ENCODE measurements at places on chromosomes 3 and 15. TPM values are rescaled to one million over a fixed set of nuclear protein-coding genes. Genes with fewer than 3 reads are reported as not detected.
A peak's percentile ranks its signal among the peaks of the same experiment; 100 is the strongest.

- DNase-seq: no peak
These were observed 35.2 kb upstream of the FGD5 start for GRCh38 chr3:14783480-14784086.

Gene CCR9
- total RNA-seq: not detected

Gene SPTSSB
- total RNA-seq: 0.52 TPM

GRCh38 chr3:16427103-16427965, 86.2 kb downstream of the RFTN1 start:
- no peak for DNase-seq

- DNase-seq: no peak
These were observed 143.8 kb upstream of the IL12A start for GRCh38 chr3:159844801-159845261.

Gene CCR4
- total RNA-seq: not detected

Gene C2CD4A
- total RNA-seq: 0.10 TPM

DNA sequence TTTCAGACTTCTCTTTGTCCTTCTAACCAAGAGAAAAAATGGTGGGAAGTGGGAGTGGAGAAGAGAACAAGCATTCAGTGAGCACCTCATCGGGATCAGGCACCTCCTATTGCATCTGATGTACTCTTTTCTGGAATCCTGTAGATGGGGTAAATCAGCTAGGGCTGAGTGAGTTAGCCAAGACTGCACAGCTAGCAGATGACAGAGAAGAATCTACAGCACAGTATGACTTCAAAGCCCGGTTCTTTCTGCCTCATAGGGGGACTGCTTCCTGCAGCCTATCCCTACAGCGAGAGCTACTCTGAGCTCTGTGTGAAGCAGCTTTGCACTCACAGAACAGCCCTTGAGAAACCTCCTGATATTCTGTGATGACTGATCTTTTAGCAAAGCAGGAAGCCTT, 275.2 kb upstream of the MEIS2 start:
- no peak for DNase-seq

Gene SLC12A6
- total RNA-seq: 5.4 TPM

DNA sequence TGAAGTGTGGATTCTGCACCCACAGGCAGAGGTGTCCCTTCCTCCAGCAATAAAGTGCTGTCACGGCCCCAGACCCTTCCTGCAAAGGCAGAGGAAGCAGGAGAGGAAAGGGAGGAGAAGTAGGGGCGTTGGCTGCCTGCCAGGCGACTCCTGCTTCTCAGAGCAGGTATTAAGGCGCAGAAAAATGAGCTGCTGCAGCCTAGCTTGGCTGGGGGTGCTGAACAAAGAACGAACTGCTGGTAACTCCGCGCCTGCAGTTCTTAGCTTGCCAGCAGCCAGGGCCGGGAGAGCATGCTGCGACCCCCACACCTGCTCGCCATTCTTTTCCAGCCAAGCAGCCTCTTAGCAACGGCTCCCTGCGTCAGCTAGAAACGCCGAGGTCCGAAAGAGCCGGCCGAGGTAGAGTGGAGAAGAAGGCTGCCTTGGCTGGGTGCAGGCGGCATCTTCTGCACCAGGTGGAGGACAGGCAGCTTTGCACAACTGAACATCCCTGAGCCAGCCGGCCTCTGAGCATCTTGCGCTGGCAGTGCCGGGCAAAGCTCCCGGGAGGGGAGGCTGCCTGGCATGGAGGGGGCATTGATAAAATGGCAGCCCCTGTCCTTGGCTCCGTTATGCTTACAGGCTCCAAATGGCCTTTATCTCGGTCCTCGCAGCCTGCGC, 296.0 kb downstream of the MEX3B start:
- no peak for DNase-seq

DNA sequence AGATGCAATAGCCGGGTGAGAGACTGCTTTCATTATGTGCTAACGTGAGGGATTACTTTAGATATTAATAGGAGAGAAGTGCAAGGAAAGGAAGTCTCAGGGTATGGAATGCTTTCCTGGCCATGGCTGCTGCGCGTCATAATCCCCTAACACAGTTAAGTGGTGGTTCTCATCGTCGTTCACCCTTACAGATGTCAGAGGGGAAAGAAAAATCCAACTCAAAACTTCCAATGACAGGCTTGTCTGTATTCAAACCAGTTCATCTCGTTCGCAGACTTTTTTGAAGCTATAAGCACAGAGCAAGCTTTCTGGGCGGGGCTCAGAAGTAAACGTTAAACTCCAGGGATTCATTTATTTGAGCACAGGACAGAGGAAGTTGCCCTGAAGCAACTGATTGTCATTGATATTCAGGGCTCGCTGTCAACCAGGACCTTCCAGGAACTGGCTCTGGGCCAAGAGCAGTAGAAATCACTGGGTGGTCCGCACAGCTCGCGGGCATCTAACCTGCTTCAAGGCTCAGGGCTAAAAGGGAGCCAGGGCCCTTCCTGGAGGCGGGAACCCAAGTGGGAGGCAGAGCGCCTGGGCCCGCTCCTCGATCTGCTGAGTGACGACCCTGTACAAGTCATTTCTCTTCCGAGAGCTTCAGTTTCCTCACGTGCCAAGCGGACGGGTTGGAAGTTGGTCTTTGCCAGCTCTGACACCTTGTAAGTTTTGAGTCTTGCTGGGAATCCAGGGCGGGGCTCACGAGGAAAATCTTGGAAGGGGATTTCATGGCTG, 1.1 kb upstream of the LPP start:
- peak; percentile 65 for DNase-seq

GRCh38 chr3:174821477-174821876, 37.7 kb upstream of the NAALADL2 start:
- peak; percentile 53 for DNase-seq

DNA sequence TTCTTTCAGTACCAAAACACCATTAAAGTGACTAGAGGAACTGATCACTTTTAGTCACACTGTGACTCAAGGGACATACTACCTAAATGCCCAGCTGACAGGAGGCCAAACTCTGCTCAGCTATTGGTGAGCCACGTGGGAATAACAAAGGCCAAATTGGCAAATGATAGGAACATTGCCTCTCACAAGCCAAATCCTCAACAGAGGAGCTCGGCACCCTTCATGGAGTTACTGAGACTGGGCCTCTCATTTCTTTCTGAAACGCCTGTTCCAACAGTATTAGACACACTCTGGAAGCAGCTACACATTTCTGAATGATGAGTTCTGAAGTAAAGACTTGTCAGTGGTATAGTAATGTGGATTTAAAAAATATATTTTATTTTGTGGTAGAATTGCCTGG, 166.0 kb upstream of the COL8A1 start:
- no peak for DNase-seq

Gene KCNAB1
- not detected for total RNA-seq

DNA sequence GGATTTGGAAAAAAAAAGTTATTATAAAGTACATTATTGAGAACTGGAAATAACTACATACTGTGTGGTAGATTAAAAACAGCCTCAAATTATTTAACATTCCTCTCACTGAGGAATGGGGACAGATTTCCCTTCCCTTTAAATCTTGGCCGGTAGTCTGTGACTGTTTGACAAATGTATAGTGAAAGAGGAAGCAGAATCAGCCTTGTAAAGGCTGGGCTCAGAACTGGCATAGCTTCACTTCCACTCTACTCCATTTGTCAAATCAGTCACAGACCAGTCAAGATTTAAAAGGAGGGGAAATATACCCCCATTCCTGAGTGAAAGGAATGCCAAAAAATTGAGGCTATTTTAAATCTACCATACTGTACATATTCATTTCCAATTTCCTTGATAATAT, 18.2 kb upstream of the B4GALT4 start:
- DNase-seq: no peak

Gene STAC
- not detected for total RNA-seq

- DNase-seq: no peak
These were observed 13.9 kb downstream of the EOMES start for GRCh38 chr3:27708250-27708649.

GRCh38 chr15:69035205-69035917, 20.9 kb downstream of the NOX5 start:
- peak; percentile 72 for DNase-seq

Gene ELL3
- 101 TPM for total RNA-seq

Gene CXCR6
- not detected for total RNA-seq

GRCh38 chr15:40594429-40594836, 384 bp downstream of the KNL1 start:
- DNase-seq: peak; percentile 74

DNA sequence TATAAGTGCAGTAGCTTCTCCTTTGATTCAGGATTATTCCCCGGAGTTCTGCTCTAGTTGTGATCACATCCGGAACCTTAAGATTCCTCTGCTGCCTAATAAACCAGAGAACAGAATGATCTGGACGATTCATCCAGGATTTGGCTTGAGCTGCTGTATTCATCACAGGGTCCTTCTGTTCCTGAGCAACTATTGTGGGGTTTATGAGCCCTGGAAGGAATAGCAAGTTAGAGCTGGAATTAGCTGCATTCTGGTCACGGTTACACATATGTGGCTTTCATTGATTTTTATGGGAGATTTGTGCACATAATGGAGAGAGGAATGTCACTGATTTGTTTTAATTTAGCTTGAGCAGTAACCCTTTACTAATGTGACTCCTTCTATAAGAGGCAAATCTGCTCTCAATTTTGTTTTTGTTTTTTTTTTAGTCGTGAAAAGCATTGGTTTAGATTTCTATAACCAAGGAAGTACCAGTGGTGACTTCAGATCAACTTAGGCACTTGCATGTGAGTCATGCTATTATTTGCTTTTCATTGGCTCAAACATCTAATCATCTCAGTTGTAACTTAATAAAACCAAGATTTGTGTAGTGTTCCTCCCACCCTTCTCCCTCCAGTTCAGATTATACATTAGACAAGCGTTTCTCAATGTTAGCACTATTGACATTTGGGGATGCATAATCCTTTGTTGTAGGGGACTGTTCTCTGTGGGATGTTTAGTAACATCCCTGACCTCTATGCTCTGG, 148.5 kb downstream of the OTOL1 start:
- DNase-seq: no peak

Gene SH2D7
- total RNA-seq: not detected

Gene LDHAL6B
- not detected for total RNA-seq

GRCh38 chr15:64619880-64620839, 155.2 kb downstream of the RBPMS2 start:
- no peak for DNase-seq

- no peak for DNase-seq
These were observed 67.0 kb upstream of the ARHGEF3 start for GRCh38 chr3:56868706-56869105.

GRCh38 chr3:54123003-54123775, 837 bp downstream of the CACNA2D3 start:
- DNase-seq: no peak

- no peak for DNase-seq
These were observed 11.4 kb downstream of the RAB6B start for GRCh38 chr3:133884054-133884886.

DNA sequence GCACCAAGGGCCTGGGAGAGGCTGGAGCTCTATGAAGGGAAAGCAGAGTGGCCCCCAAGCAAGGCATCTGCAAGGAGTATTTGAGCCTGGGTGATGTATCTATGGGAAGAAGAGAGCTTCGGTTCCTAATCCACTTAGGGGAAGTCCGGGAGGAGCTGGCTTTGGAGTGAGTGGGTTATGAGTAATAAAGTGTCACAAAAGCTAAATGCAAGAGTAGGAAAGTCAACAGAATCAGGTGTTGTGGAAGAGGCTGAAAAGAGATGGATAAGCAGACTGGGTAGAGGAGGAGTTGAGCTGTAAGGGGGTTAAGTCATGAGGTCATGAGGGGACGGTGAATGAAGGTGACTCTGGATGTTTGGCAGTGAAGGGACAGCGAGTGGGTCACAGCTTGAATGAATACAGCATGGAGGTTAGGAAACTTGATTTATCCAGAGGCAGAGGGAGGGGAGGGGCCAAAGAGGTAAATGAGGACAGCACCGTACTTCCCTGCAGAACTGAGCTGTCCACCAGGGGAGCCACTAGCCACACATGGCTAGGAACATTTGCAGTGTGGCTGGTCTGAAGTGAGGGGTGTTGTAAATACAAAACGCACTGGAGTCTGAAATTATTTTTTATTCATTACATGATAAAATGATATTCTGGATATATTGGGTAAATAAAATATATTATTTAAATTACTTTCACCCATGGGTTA, 83.3 kb downstream of the ADCY5 start:
- peak; percentile 58 for DNase-seq

- no peak for DNase-seq
These were observed 7.0 kb downstream of the WWTR1 start for GRCh38 chr3:149650828-149651227.

DNA sequence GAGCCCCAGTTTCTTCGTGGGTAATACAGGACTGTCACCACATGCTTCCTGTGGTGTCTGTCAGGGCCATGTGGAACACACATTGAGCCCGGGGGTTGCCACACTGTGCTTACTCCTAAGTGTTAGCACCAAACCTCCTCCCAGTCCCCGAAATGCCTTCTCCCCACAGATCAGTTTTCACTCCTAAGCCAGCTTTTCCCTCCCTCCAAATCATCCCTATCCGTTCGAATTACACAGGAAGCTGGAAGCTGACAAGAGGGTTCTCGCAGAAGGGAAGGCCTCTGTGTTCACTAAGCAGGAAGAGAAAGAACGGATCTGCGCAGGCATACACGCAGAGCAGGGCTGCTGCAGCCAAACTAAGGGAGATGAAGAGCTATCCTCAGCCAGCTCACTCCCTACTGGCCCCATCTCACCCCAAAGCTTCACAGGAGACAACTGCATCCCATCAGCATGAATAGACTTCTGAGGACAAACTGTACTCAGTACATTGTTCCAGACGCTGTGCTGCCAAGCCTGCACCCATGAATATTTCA, 32.3 kb downstream of the XXYLT1 start:
- DNase-seq: no peak

DNA sequence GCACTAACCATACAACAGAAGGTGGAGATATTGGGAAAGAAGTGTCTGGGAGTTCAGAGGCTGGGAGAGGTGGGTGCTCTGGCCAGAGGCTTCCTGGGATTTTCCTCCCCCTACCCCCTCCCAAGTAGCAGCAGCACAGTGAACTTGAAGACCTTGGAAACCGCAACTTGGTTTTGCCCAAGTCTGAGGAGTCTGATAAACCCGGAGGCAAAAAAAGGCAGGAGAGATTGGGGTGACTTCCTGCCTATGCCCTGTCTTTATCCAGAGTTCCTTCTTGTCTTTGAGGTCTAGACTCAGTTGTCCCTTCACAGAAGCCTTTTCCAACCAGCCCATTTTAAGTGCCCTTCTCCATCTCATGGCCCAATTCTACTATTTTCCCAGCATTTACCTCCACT, 25.4 kb upstream of the THRB start:
- no peak for DNase-seq

Gene HRG
- not detected for total RNA-seq

- no peak for DNase-seq
These were observed 216.1 kb upstream of the CDIN1 start for GRCh38 chr15:36363335-36363734.

- no peak for DNase-seq
These were observed 55.6 kb upstream of the TBC1D5 start for GRCh38 chr3:17798000-17798399.

All from HT-29 (cell line).